Fibroblast of skin of scalp (primary cell): ENCODE measurements at places on chromosomes 6 and 20.

GRCh38 chr6:28673787-28674671 is 148.3 kb downstream of the GPX5 start:
- DNase-seq, result peak; percentile 75

GRCh38 chr6:19603721-19604120 is 233.4 kb upstream of the ID4 start:
- DNase-seq, result no peak

- no peak for DNase-seq
Measured at GRCh38 chr20:24969186-24970029, 20.3 kb downstream of the CST7 start.

- no peak for DNase-seq
Measured at GRCh38 chr6:111864138-111865048, 8.9 kb downstream of the FYN start.

- no peak for DNase-seq
Measured at GRCh38 chr20:13718171-13718570, 66.5 kb downstream of the ESF1 start.

- DNase-seq, result no peak
Measured at GRCh38 chr20:44489931-44490330, 14.3 kb downstream of the TTPAL start.
